ENCODE measurements at places on chromosomes 7 and 10. TPM values are rescaled to one million over a fixed set of nuclear protein-coding genes. Genes with fewer than 3 reads are reported as not detected.

- DNase-seq = no peak
Measured at GRCh38 chr10:12965571-12965970, 35.9 kb downstream of the CCDC3 start.

HELLS gene
- 18.9 TPM for total RNA-seq

GRIFIN gene
- total RNA-seq = not detected

CDNF gene
- 0.55 TPM for total RNA-seq

AGAP9 gene
- total RNA-seq = 6.8 TPM

DNA sequence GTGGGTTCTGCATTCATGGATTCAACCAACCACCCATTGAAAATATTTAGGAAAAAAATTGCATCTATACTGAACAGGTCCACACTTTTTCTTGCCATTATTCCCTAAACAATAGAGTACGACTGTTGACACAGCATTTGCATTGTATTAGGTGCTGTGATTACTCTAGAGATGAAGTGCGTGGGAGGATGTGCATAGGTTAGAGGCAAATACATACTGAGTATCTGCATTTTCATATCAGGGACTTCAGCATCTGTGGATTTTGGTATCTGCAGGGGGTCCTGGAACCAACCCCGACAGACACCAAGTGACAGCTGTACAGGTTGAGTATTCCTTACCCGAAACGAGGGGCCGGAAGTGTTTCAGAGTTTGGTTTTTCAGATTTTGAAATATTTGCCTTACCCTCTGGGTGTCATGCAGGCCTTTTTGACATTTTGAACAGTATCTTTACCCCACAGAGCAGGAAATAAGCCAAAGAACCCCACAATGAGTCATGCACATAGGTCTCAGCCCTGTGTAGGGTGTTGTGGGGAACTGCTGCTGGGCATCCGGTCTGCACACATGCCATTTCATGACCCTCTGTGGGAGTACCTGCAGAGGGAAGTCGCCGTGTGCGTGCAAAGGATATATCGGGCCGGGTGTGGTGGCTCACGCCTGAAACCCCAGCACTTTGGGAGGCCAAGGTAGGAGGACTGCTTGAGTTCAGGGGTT, 14.5 kb downstream of the NUDT5 start:
- no peak for DNase-seq

GRCh38 chr7:142754681-142755575, 5.7 kb downstream of the PRSS1 start:
- no peak for DNase-seq

Data from renal cortical epithelial cell (primary cell).